Foreskin keratinocyte (primary cell): ENCODE measurements at places on chromosomes 3 and 15. TPM values are rescaled to one million over a fixed set of nuclear protein-coding genes. Genes with fewer than 3 reads are reported as not detected.

Gene SLC22A14
- 0.14 TPM in 1 of 2 replicates, not detected in the other for total RNA-seq

Gene HDAC11
- 13.3 and 13.5 TPM in 2 replicates for total RNA-seq

Gene FANCD2OS
- total RNA-seq, result not detected in 2 replicates

Gene ALCAM
- total RNA-seq, result 89.9 and 117 TPM in 2 replicates

Gene MYZAP
- 2.9 and 3.5 TPM in 2 replicates for total RNA-seq

Gene CADPS
- total RNA-seq, result 0.11 and 0.41 TPM in 2 replicates

Gene EPHB1
- 0.07 and 0.17 TPM in 2 replicates for total RNA-seq

Gene RHOV
- total RNA-seq, result 0.17 and 0.18 TPM in 2 replicates

Gene ACKR4
- total RNA-seq, result 0.21 and 0.31 TPM in 2 replicates

Gene PARP6
- 48.1 and 52.2 TPM in 2 replicates for total RNA-seq

Gene P2RY1
- total RNA-seq, result 1.7 and 1.8 TPM in 2 replicates

Gene SLC22A13
- 0.17 and 0.21 TPM in 2 replicates for total RNA-seq

Gene KCNH8
- total RNA-seq, result not detected in 2 replicates

Gene WDR76
- 23.1 TPM in 2 replicates for total RNA-seq

Gene PRR23E
- total RNA-seq, result not detected in 2 replicates

Gene WDR72
- not detected in 2 replicates for total RNA-seq

Gene GCSAM
- 1.3 and 1.4 TPM in 2 replicates for total RNA-seq

Gene TAGLN3
- 11.6 and 14.9 TPM in 2 replicates for total RNA-seq

Gene SAMMSON
- not detected in 2 replicates for total RNA-seq

Gene NOX5
- total RNA-seq, result 0.04 and 0.14 TPM in 2 replicates

Gene NR2E3
- 0.28 and 0.65 TPM in 2 replicates for total RNA-seq

Gene SLC28A2
- not detected in 2 replicates for total RNA-seq

Gene TEX55
- total RNA-seq, result not detected in 2 replicates

Gene GXYLT2
- total RNA-seq, result 1.8 and 2.6 TPM in 2 replicates

Gene IQCF2
- total RNA-seq, result not detected in 2 replicates

Gene BOC
- total RNA-seq, result 10.5 and 13.4 TPM in 2 replicates

Gene TTLL13
- 0.07 TPM in 1 of 2 replicates, not detected in the other for total RNA-seq

Gene C2CD4B
- not detected in 2 replicates for total RNA-seq

Gene GPR160
- total RNA-seq, result 0.10 and 0.42 TPM in 2 replicates

Gene UNC13C
- not detected in 2 replicates for total RNA-seq

Gene SLC9A9
- 1.9 and 2.0 TPM in 2 replicates for total RNA-seq

Gene PIF1
- total RNA-seq, result 16.0 and 18.6 TPM in 2 replicates

Gene C3orf49
- total RNA-seq, result not detected in 2 replicates

Gene NR1I2
- not detected in 2 replicates for total RNA-seq

Gene CALML4
- 4.3 and 4.4 TPM in 2 replicates for total RNA-seq

Gene SEMA3F
- 108 and 121 TPM in 2 replicates for total RNA-seq

Gene GOLGA8G
- not detected in 2 replicates for total RNA-seq

Gene BCHE
- 2.8 and 3.7 TPM in 2 replicates for total RNA-seq
